ENCODE measurements at places on chromosomes 11 and 22. TPM values are rescaled to one million over a fixed set of nuclear protein-coding genes. Genes with fewer than 3 reads are reported as not detected.

DNA sequence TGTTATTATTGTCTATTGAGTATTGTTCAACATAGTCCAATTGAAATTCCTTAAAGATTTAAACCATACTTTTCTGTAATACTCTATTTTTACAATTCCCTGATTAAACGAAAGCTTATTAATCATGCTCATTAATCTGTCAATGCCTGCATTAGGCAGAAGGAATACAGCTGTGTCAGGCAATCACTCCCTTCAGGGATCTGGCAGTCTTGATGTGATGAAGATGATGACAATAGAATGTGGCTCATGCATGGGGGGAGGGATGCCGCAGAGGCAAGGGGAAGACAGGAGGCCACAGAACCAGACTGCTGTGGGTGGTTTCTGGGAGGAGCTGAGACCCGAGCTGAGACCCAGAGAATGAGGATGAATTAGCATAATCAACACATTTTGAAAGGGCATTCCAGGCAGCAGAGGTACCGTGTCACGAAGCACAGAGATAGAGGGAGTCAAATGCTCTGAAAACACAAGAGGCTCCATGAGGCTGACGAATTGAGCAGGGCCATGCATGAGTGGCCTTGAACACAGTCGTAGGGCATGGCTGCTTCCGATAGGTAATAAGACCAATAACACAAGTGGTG lies 1075.5 kb downstream of the OPCML start:
- no peak overlapping the region for H3K27ac ChIP-seq
- no peak overlapping the region for H3K4me3 ChIP-seq
- no peaks in the 10 kb centered on the region for H3K36me3 ChIP-seq
- H3K4me1 ChIP-seq: no peaks in the 10 kb centered on the region
- no peak for DNase-seq
- H3K27me3 ChIP-seq: no peaks in the 10 kb centered on the region

CARD18 gene
- not detected for total RNA-seq

DNA sequence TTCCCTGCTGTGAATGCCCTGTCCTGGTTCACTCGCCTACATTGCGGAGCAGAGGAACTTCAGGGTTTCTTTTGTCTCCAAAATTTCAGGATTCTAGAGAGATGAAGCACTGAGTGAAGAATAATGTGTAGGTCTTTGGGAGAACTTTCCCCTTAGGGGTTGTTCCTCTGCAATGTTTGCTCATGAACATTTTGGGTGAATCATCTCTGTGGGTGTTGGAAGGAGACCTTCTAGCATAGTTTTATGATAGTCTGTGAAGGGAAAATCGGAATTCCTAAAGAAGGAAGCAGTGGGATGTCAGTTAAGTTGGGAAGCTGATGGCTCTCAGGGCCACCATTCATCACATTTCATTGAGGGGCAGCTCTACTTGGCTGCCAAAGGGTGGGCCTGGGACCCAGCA lies 64.8 kb downstream of the MIAT start:
- peaks cover 9% of the 10 kb centered on the region for H3K4me1 ChIP-seq
- H3K27me3 ChIP-seq: no peaks in the 10 kb centered on the region
- no peaks in the 10 kb centered on the region for H3K36me3 ChIP-seq
- DNase-seq: no peak
- H3K4me3 ChIP-seq: no peak overlapping the region

DNA sequence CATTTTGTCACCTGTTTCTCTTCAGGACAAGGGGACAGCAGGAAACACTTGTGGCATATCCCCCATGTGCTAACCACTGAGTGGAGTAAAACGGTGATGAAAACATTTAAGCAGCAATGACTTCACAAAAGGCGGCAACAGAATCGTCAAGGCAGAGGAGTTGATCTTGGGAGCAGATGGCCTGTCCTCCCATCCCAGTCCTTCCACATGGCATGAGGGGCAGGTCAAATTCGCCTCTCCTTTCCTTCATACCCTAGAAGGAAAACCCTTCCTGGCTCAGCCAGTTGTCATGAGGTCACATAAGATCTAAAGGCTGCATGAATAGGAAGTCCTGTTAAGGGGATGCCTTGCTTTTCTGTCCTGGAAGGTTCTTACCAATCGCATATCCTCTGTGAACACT lies 169.1 kb downstream of the MAML2 start:
- DNase-seq: no peak
- no peaks in the 10 kb centered on the region for H3K27me3 ChIP-seq
- H3K36me3 ChIP-seq: no peaks in the 10 kb centered on the region

GRCh38 chr11:72599325-72600117 lies 74.7 kb downstream of the PDE2A start:
- H3K27ac ChIP-seq: no peak overlapping the region
- H3K4me3 ChIP-seq: no peak overlapping the region
- peaks cover 6% of the 10 kb centered on the region for H3K4me1 ChIP-seq
- H3K36me3 ChIP-seq: peaks cover 15% of the 10 kb centered on the region
- H3K27me3 ChIP-seq: no peaks in the 10 kb centered on the region

GRCh38 chr11:61172888-61173287 lies 11.7 kb upstream of the VPS37C start:
- DNase-seq: peak; percentile 11
- no peaks in the 10 kb centered on the region for H3K4me1 ChIP-seq
- no peaks in the 10 kb centered on the region for H3K36me3 ChIP-seq

DNA sequence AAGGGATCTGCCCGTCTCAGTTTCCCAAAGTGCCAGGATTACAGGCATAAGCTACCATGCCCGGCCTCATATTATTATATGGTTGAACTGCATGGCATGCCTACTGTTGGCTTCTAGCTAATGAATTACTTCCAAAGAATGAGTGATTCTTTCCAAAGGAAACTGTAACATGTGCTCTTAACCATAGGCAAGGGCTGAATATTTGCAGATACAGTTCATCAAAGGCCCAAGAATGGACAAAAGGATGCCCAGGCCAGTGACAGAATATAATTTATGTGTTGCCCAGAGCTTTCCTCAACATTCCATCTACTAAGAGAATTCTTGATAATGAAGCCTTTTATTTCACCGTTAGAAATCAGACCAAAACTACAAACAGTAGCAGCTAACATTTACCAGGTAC lies 27.0 kb upstream of the CCDC89 start:
- no peaks in the 10 kb centered on the region for H3K36me3 ChIP-seq
- H3K27me3 ChIP-seq: no peaks in the 10 kb centered on the region
- no peak for DNase-seq
- no peak overlapping the region for H3K4me3 ChIP-seq
- H3K27ac ChIP-seq: no peak overlapping the region
- H3K4me1 ChIP-seq: no peaks in the 10 kb centered on the region

DNA sequence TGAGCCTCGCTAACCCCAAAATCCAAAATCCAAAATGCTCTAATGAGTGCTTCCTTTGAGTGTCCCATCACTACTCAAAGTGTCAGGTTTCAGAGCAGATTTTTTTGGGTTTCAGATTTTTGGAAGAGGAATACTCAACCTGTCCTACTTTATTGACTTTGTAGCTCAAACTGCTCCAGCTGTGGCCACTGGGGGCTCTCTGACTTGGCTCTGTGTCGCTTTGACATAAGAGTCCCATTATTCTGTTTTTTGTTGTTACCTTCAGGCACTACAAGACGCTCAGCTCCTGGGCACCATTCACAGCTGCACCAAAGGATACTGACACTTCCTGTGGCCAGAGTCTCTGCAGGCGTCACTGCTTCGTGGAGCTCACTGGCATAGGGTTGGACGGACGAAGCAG lies 41.1 kb downstream of the PHF21B start:
- H3K27me3 ChIP-seq: peaks cover 10% of the 10 kb centered on the region
- H3K27ac ChIP-seq: no peak overlapping the region
- no peak for DNase-seq
- no peak overlapping the region for H3K4me3 ChIP-seq

GRCh38 chr22:49765951-49766350 lies 61.7 kb downstream of the BRD1 start:
- peak; percentile 56 for DNase-seq
- peaks cover 13% of the 10 kb centered on the region for H3K4me1 ChIP-seq
- H3K36me3 ChIP-seq: no peaks in the 10 kb centered on the region
- H3K4me3 ChIP-seq: no peak overlapping the region
- H3K27me3 ChIP-seq: no peaks in the 10 kb centered on the region

RAB39A gene
- total RNA-seq: 1.1 TPM

CRYBA4 gene
- not detected for total RNA-seq

MYBPC3 gene
- not detected for total RNA-seq

ARFGAP2 gene
- 124 TPM for total RNA-seq

GRCh38 chr11:67118181-67118766 lies 789 bp upstream of the KDM2A start:
- no peaks in the 10 kb centered on the region for H3K36me3 ChIP-seq
- peaks cover 34% of the 10 kb centered on the region for H3K4me1 ChIP-seq
- peak overlapping the region; percentile 99 for H3K27ac ChIP-seq
- peak overlapping the region; percentile 96 for H3K4me3 ChIP-seq
- DNase-seq: peak; percentile 75
- H3K27me3 ChIP-seq: no peaks in the 10 kb centered on the region

GRCh38 chr22:37655252-37655563 lies 3.3 kb upstream of the PDXP start:
- no peak for DNase-seq
- H3K27ac ChIP-seq: no peak overlapping the region
- H3K27me3 ChIP-seq: no peaks in the 10 kb centered on the region
- H3K36me3 ChIP-seq: no peaks in the 10 kb centered on the region
- H3K4me1 ChIP-seq: peaks cover 18% of the 10 kb centered on the region

DNA sequence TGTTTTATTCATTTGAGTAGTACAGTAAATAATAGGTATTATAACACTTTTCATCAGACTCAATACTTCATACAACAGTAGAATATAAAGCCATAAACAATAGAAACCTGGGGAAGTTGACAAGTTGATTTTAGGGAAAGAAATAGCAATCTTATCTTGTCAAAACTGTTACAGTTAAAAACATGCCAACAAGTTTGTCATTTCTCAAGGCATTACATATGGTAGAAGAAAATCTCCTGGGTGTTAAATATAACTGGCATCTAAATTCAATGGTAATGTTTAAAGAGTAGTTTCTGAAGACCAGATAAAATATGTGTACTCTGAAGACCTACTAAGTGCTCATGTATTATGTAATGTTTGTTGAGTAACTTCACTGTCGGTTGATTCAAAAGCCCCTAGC lies 75.1 kb downstream of the LRRC4C start:
- no peaks in the 10 kb centered on the region for H3K4me1 ChIP-seq
- DNase-seq: no peak
- H3K27ac ChIP-seq: no peak overlapping the region
- H3K36me3 ChIP-seq: no peaks in the 10 kb centered on the region
- no peaks in the 10 kb centered on the region for H3K27me3 ChIP-seq
- no peak overlapping the region for H3K4me3 ChIP-seq

DNA sequence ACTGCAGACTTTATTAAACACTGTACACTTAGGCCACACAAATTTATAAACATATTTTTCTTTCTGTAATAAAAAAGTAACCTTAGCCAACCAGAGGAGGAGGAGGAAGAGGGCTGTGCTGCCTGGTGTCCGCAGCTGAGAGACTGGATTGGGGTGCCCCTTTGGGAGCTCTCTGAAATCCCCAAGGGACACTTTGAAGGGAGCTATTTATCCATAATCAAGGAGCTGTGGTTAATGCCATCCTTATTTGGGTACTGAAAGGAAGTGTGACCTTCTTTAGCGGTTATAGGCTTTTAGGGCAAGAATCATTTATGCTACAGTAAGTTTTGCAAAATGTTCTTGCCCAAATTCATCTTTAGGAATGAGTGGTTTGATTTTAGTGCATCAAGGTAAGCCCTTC lies 125.8 kb downstream of the RASSF10 start:
- DNase-seq: no peak
- H3K4me1 ChIP-seq: no peaks in the 10 kb centered on the region
- H3K27ac ChIP-seq: no peak overlapping the region
- H3K4me3 ChIP-seq: no peak overlapping the region
- no peaks in the 10 kb centered on the region for H3K36me3 ChIP-seq
- no peaks in the 10 kb centered on the region for H3K27me3 ChIP-seq

DNA sequence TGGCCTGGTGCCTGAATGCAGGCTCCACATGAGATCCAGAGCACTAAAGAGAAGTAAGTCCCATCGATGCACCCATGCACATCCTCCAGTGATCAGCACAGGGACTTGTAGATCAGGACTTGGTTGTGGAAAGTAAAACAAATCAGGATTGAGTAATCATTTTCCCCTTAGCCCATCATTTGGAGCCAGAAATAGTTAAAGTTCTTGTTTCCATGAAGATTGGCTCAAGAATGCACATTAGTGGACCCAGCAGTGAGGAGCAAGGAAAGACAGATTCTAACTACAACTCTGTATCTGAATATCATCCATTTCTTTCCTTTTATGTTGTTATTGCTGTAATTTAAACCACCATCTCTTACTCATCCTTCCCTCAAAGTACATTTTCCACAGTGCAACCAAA lies 19.1 kb downstream of the CCDC83 start:
- no peak overlapping the region for H3K4me3 ChIP-seq
- no peaks in the 10 kb centered on the region for H3K4me1 ChIP-seq
- no peaks in the 10 kb centered on the region for H3K36me3 ChIP-seq
- H3K27me3 ChIP-seq: no peaks in the 10 kb centered on the region
- DNase-seq: no peak
- H3K27ac ChIP-seq: no peak overlapping the region

DNA sequence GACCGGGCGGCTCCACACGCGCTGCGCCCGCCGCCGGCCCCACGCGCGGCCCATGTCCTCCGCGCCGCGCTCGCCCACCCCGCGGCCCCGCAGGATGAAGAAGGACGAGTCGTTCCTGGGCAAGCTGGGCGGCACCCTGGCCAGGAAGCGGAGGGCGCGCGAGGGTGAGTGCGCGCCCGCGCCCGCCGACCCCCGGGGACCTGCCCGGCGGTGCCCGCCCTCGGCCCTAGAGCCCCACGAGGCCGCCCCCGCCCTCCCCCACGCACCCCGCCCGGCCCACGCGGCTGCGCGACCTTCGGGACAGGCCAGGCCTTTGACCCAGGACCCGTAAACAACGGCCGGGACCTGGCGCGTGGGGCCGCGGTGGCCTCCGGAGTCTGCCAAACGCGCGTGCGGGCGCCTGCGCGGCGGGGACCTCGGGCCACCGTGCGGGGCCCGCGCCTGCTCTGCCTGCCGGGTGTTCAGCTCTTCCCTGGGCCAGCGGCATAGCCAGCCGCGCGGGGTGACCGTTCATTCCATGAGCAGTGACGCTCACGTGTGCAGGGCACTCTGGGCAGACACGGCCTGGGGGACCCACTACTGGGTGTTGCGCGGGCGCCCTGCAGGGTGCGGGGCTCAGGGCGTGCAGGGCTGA lies at the start of gene PARVB:
Gene PARVB, plus strand, starts transcription at position 15 of the 634 bp plus-strand sequence. Its CDS starts 38 bp downstream, at position 53.
- peaks cover 31% of the 10 kb centered on the region for H3K4me1 ChIP-seq
- peak within 1 kb of the TSS; percentile 83 for H3K27ac ChIP-seq
- peaks cover 4% of the 10 kb centered on the region for H3K27me3 ChIP-seq
- peak within 1 kb of the TSS; percentile 67 for H3K4me3 ChIP-seq

- H3K27ac ChIP-seq: no peak overlapping the region
- no peaks in the 10 kb centered on the region for H3K27me3 ChIP-seq
- H3K4me1 ChIP-seq: peaks cover 12% of the 10 kb centered on the region
- H3K36me3 ChIP-seq: no peaks in the 10 kb centered on the region
- no peak overlapping the region for H3K4me3 ChIP-seq
Observed at GRCh38 chr22:37654563-37655251, 3.8 kb upstream of the PDXP start.

All from sigmoid colon (tissue), 7 donors.